ENCODE measurements at places on chromosomes 1 and 21.

GRCh38 chr1:244080343-244080929 is 29.4 kb downstream of the ZBTB18 start:
- no peak for DNase-seq

DNA sequence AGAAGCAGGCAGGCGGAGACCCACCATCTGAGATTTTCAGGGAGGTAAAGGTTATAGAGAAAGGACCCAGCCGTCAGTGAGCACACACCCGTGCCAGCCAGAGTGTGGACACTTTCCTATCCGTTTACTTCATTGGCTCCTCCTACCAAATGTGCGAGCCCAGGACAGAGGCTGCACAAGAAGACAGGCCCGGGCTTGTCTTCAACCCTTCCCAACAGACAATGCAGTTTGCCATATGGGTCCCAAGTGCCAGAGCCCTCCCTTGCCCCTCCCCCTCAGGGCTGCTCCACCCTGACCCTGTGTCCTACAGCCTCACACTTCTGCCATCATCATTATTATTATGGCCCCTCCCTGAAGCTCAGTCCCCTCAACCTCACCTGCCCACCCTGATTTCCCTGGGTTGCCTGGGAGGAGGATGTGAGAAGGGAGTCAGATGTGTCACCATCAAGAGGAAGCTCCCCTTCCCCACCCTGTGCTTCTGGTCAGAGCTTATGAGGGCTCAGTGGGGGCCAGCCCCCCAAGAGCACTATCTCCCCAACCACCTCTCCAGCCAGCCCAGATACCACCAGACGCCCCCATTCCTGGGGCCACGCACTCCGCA is 9.4 kb downstream of the LAPTM5 start:
- no peak for DNase-seq

DNA sequence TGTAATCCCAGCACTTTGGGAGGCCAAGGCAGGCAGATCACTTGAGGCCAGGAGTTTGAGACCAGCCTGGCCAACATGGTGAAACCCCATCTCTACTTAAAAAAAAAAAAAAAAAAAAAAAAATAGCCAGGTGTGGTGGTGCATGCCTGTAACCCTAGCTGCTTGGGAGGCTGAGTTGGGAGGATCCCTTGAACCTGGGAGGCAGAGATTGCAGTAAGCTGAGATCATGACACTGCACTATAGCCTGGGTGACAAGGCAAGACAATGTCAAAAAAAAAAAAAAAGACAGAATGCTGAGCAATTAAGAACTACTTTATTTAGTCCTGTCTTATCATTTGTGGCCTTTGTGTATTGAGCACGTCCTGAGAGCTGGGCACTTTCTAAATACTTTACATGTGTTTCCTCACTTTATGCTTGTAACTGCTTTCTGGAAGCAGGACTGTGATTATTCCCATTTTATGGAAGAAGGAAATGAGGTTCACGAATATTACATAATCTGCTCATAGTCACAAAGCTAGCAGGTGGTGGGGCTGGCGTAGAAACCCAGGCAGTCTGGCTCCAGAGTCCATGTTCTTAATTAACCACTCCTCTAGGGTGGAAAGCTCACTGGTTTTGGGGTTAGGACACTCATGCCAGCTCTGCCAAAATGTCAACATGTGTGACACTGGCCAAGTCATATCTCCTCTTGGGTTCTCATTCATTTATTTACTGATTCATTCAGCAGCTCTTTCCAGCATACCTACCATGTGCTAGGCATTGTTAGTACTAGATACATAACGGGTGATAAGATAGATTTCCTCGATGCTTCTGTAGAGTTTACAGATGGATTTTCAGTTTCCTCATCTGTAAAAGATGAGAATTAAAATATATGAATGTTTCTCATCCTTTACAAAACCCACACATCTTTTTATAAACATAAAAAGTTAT is 57.7 kb downstream of the DDR2 start:
- no peak for DNase-seq

GRCh38 chr1:78340006-78340405 is 150.8 kb upstream of the PTGFR start:
- DNase-seq, result no peak

- no peak for DNase-seq
Observed at GRCh38 chr1:161176468-161177111, 717 bp downstream of the B4GALT3 start.

GRCh38 chr1:111976842-111977241 is 12.6 kb downstream of the KCND3 start:
- no peak for DNase-seq

- no peak for DNase-seq
Observed at GRCh38 chr1:210362526-210362925, 33.8 kb downstream of the HHAT start.

DNA sequence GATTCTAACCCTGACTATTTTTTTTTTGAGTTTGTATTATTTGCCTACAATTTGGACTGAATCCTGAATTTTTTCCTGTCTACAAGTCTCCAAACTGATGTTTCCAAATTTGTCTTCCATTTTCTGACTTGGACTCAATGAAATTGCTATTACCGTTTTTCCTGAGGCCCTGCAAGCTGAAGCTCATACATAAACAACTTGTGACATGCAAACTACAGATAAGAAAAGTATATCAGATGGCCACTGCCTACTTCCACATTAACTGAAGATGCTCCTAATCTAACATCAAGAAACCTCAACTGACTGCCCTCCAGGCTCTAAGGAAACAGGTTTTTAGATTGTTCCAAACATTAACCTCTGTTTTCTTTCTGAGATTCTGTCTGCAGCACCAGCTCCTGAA is 51.1 kb upstream of the KLHDC7A start:
- DNase-seq, result no peak

DNA sequence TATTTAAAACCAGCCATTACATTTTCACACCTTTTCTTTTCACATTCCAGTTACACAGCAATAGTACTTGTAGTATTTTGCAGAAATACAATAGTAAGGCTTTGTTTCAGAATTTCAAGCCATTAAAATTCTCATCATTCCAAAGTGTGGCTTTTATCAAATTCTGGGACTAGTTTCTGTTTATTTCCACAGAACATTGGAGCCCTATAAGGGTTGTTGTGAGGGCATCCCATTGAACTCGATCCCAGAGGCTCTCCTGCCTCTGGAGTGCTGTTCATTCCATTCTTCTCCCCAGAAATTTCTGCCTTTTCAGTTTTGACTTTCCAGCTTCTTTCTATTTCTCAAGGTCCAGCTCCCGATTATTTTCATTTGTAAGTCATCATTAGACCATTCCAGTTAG is 645.5 kb downstream of the ADGRL2 start:
- no peak for DNase-seq

Data from 8988T (cell line).